ENCODE measurements at places on chromosomes 5 and 9.

GRCh38 chr5:3333105-3333504 is 262.5 kb upstream of the IRX1 start:
- no peak for DNase-seq

- peak; percentile 20 for DNase-seq
These were observed 14.1 kb downstream of the HSPB3 start for GRCh38 chr5:54469622-54470021.

DNA sequence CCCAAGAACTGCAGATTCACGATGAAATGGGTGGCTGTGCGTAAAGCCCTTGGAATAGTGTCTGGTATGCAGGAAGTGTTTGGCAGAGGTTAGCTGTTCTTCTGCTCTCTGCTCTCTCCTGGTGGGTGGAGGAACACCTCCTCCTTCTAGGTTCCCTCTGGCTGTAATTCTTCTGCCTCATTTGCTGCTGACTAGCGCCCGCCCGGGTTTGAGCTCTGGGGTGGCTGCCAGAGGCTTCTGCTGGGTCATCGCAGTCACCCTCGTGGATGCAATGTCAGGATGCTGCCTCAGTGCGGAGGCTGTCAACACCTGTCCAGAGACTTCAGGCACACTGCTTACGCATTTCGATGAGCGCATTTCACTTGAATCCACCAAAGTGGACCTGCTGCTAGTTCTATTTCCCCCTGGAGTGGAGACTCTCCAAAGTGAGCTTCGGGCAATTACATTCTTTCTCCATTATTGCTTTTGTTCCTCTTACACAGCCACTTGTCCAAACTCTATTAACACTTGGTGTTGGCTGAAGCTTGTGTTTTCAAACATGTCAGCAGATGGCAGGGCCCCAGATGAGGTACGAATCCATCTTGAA is 11.7 kb downstream of the DOCK2 start:
- no peak for DNase-seq

DNA sequence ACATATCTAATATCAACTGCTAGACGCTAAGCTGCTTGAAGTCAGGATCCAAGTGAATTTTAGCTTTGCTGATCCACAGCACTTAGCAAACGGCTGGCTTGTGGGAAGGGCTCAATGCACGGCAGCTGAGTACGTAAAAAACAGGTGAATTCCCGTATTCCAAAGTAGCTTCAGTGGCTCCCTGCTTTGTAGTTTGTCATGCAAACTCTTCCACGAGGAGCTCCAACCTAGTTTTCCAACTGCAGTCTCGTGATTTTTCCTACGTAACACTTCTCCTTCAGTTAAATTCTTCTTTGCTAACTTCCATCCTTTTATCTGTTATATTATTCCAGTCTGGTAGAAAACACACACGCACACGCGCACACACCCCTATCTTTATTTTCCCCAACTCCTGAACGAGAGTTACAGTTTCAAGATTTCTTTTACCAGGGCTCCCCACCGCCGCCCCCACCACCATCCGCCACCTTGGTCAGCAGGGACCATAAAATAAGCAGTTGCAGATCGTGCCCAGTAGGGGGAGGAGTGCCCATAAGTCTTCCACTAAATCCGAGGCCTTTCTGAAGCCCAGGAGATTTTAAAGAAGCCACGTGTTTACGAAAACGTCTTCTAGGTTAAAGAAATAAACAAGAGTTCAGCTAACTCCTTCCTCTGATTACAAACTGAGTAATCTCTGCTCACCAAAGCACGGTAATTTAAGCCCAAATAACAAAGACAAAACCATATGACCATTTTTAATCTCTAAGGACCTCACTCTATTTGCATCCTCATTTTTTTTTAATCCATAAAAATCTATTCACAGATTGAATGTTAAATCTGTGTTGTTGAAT is 34.8 kb upstream of the TRIO start:
- peak; percentile 35 for DNase-seq

DNA sequence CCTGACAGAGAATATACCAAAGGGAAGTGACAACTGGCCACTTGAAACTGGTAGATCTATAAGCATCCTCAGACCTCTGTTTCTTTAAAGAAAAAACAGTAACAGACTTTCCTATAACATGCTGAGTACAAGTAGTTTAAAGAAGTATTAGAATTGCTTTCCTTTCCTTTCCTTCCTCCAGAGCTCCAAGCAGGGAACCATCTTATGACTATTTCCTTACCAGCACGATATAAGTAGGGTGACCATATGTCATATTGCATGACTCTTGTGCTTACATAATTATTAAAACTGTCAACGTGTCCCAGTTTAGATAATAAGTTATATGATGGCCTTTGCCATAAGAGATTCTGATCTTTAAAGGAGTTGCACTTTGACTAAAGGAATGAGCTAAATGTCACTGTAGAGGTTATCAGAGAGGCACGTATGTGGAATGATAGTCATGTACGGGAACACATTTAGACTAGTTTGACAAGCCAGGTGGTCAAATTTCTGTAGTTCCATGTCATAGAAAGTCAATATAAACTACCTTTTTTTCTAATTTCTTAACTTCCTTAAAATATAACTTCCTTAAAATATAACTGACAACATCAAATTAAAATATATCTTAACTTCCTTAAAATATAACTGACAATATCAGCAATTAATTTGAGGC is 212.7 kb upstream of the CD180 start:
- DNase-seq = no peak

- DNase-seq = no peak
These were observed 222.8 kb downstream of the NR2F1-AS1 start for GRCh38 chr5:93358176-93358575.

- DNase-seq = no peak
These were observed 75.8 kb upstream of the WWC1 start for GRCh38 chr5:168215646-168216045.

GRCh38 chr5:1402611-1403255 is 42.5 kb downstream of the SLC6A3 start:
- no peak for DNase-seq

DNA sequence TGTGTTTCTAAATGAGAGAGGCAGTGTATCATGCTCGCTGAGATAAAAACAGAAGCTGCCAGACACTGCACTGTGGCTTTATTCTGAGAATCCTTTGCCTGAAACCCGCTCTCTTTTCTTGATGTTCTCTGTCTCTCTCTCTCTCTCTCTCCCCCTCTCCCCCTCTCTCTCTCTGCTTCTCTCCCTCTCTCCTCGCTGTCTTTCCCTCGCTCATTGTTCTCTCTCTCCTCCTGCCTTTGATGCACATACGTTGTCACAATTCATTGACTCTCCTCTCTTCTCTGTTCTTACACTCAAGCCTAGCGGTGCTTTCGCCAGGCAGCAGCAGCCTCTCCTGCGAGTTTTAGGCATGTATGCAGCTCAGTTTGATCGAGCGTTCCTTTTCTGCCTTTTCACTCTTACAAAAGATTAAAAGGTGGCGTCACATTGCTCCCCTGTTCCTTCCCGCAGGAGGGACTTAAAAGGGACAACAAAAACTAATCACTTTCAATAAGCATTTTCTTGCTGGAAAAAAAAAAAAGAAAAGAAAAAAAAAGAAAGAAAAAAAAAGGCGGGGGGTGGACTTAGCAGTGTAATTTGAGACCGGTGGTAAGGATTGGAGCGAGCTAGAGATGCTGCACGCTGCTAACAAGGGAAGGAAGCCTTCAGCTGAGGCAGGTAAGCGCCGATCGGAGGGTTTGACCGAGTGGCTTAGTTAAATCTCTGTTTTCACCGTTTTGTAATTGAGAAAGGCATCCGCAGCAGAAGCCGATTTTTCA is 717.9 kb upstream of the WWC1 start:
- DNase-seq = no peak

- peak; percentile 36 for DNase-seq
These were observed 812 bp downstream of the SREK1 start for GRCh38 chr5:66144834-66145390.

DNA sequence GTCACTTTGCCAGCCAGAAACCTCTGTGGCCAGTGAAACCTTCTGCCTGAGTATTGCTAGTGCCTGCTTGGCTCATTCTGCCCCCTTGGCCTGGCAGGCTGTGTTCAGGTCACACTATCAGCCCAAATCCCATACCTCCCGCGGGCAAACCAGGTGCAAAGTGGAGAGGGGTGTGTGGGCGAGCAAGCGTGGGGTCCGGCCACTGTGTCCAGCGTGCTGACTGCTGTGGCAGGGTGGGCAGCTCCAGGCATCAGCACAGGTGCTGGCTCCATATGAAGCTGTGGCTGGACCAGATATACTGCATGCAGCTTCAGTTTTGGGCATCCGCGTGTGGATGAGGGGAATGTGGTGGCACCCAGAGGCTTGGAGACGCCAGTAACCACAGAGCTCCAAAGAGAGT is 576.5 kb upstream of the EDIL3 start:
- DNase-seq = no peak

- DNase-seq = peak; percentile 27
These were observed 41.5 kb downstream of the C5orf22 start for GRCh38 chr5:31573494-31574142.

DNA sequence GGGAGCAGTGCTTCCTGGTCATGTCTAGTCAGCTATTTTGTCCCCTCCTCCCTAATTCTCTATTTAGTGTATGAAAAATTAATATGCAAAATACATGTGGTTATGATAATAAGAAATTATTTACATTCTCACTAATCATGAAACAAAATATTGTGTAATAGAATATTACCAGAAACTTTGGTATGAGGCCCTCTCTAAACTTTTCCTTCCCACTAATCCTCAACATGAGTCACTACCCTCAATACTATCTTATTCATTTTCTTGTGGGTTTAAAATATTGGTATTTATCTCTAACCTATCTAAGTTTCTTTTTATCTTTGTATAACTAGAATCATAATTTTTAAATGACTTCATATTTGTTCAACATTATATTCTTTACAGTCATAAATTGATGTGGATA is 545.9 kb upstream of the PTPRD start:
- DNase-seq = no peak

- DNase-seq = no peak
These were observed 58.6 kb downstream of the PTCD2 start for GRCh38 chr5:72378639-72379289.

GRCh38 chr5:139900546-139901250 is 105.1 kb downstream of the PSD2 start:
- no peak for DNase-seq

DNA sequence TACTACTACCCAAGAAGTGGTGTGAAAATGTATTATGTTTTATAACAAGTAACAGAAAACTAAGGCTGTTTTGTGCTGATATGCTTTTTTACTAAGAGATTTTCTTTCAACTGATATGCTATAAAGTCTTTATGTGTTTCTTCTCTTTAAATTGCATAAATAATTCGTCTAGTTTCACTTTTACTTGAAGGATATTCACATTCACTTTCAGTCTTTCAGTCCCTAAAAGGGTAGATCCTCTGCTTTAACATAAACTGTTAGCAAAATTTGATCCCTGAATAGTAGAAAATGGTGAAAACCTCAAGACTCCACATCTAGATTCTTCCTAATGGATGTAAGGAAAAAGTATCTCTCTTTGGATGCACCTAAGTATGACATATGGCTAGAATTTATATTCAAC is 69.0 kb upstream of the FST start:
- no peak for DNase-seq

- no peak for DNase-seq
These were observed 21.9 kb downstream of the ANKH start for GRCh38 chr5:14849516-14850294.

DNA sequence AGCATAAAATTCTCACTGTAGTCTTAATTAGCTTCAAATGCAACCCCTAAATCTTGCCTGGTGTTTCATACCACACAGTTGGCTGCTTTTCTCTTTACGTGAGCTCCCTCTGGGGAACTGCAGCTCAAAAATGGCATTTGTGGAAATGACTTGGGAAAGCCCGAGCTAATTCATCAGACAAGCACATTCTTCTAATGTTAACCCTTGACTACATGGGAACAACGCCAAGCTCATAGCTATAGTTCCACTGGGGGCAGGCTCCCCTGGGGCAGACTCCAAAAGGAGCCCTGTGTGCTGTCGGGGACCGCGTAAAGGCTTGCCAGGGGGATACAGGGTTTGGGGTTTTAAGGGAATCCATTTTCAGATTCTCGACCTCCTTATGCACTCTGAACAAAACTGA is 301.4 kb upstream of the DAP start:
- no peak for DNase-seq

DNA sequence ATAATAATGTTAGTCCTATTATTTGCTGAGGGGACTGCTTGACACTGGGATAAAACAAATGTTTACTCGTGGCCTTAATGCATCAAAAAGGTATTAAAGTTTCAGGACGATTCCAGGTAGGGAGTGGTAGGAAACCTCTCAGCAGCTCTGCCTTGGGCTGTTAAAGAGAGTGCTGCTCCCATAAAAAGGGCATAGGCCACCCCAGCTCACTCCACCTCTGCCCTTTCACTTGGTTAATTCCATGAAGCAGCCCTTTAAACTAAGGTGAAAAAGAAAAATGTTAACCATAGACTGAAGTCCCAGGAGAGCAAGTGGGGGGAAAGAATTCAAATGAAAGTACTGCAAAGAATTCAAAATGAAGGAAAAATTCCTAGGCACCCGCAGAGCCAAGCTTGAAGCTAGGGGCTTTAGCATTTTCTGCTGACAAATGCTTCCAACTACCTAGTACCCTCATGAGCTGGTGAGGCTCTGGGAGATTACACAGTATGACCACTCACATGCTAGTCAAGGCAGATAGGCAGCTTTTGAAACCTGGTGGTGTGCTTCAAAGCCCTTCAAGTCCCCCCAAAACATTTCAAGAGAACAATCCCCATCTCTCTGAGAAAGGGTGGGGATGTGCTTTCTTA is 8.5 kb downstream of the KLF9 start:
- no peak for DNase-seq
